ENCODE measurements at places on chromosomes 2 and 18. TPM values are rescaled to one million over a fixed set of nuclear protein-coding genes. Genes with fewer than 3 reads are reported as not detected.

GRCh38 chr18:49639643-49640391 lies 78.0 kb downstream of the LIPG start:
- no peaks in the 10 kb centered on the region for H3K27me3 ChIP-seq
- H3K4me1 ChIP-seq: no peaks in the 10 kb centered on the region
- DNase-seq: no peak
- H3K4me3 ChIP-seq: no peak overlapping the region

- H3K27me3 ChIP-seq: no peaks in the 10 kb centered on the region
- H3K36me3 ChIP-seq: no peaks in the 10 kb centered on the region
- no peak overlapping the region for H3K4me3 ChIP-seq
- no peaks in the 10 kb centered on the region for H3K4me1 ChIP-seq
- no peak overlapping the region for H3K27ac ChIP-seq
Observed at GRCh38 chr2:150732491-150732890, 245.0 kb upstream of the RND3 start.

CAVIN2 gene
- total RNA-seq: 185 TPM

DNA sequence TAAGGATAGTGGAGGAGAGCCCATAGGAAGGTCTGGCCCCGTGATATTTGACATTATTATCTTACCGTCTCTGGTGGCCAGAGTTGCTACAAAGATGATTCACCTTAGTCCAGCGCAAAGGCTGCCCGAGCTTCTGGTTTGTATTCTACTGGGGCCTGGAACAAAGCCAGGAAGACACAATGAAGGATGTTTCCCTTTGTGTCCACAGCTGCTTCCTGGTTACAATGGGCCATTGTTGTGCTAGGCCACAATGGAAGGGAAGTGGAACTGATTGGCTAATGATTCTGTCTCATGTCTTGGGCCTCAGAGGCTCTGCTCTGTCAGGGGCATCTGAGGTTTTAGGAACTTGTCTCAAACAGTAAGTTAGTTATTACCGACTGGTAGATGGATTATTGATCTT lies 132.2 kb downstream of the TDRD15 start:
- no peaks in the 10 kb centered on the region for H3K36me3 ChIP-seq
- H3K27me3 ChIP-seq: no peaks in the 10 kb centered on the region
- no peak overlapping the region for H3K27ac ChIP-seq
- no peaks in the 10 kb centered on the region for H3K4me1 ChIP-seq
- H3K4me3 ChIP-seq: no peak overlapping the region
- no peak for DNase-seq

DNA sequence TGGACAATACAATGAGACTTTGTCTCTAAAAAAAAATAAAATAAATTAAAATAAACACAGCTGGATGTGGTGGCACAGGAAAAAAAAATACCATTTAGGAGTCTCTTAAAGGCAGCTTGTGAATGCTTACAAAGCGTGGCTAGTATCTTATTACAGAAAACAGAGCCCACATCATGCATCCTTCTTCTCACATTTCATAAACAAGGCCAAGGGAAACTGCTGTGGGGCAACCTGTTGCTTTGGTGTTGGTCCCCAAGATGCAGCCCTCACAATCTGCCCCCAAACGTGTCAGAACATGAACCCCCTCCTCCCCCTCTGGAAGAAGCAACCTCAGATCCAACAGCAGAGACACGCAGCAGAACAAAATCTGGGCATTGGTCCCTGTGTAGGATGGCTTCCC lies 2.6 kb downstream of the SLC14A1 start:
- no peak overlapping the region for H3K27ac ChIP-seq
- no peak overlapping the region for H3K4me3 ChIP-seq
- no peak for DNase-seq
- no peaks in the 10 kb centered on the region for H3K4me1 ChIP-seq
- H3K36me3 ChIP-seq: no peaks in the 10 kb centered on the region

DYNAP gene
- not detected for total RNA-seq

DNA sequence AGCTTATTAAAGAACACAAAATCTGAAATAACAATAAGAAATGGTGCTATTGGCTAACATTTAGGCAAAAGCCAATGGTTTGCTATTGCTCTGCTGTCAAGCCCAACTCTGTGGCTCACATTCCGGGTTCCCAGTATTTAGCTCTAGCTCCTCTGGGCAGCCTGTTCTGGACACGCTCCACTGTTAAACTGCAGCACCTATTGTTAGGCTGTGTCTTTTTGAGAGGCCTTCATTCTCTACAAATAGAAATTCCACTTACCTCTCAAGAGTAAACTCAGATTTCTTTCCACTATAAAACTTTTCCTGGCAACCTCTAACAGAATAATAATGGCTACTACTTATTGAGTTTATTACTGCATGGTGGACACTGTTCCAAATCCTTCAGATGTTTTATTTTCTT lies 3.7 kb upstream of the KLHL14 start:
- H3K4me3 ChIP-seq: no peak overlapping the region
- no peaks in the 10 kb centered on the region for H3K36me3 ChIP-seq
- peaks cover 9% of the 10 kb centered on the region for H3K27me3 ChIP-seq

PLEK gene
- 32.9 TPM for total RNA-seq

GRCh38 chr18:52367953-52368742 lies 28.2 kb downstream of the DCC start:
- no peaks in the 10 kb centered on the region for H3K4me1 ChIP-seq
- H3K36me3 ChIP-seq: no peaks in the 10 kb centered on the region
- no peak overlapping the region for H3K27ac ChIP-seq
- no peak overlapping the region for H3K4me3 ChIP-seq
- no peak for DNase-seq
- H3K27me3 ChIP-seq: no peaks in the 10 kb centered on the region

DNA sequence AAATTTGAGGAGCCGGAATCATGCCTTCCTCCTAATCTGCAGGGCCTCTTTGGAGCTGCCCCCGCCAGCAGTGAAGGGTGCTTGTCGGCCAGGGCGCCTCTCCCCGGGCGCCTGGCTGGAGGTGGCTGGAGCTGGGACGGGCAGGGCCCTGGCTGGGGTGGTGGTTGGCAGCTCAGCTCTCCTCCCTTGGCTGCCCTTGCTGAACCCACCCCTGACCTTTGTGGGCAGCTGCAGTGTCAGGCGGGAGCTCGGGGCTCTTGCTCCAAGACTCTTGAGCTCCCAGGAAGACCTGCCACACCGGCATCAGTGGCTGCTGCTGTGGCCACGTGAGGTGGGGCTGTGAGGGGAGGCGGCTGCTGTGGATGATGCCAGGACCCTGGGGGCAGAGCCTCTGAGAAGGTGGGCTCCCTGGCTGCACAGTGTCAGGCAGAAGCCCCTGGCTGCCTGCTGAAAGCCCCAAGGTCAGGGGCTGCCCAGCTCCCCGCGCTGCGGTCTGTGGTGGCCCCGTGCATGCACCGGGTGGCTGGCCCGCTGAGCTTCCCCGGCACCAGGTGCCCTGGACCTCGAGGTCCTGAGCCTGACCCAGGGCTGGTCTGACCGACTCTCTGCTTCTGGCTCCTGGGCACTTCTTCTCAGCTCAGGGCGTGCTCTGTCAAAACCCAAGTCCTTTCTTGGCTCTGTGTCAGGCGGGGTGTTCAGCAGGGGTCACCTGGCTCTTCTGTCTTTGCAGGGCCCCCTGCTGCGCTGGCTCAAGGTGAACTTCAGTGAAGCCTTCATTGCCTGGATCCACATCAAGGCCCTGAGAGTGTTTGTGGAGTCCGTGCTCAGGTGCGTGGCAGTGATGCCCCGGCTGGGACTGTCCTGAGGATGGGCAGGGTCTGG lies 34.5 kb downstream of the PDIA6 start:
- no peaks in the 10 kb centered on the region for H3K27me3 ChIP-seq
- H3K36me3 ChIP-seq: peaks cover 51% of the 10 kb centered on the region
- DNase-seq: no peak
- no peak overlapping the region for H3K4me3 ChIP-seq

DNA sequence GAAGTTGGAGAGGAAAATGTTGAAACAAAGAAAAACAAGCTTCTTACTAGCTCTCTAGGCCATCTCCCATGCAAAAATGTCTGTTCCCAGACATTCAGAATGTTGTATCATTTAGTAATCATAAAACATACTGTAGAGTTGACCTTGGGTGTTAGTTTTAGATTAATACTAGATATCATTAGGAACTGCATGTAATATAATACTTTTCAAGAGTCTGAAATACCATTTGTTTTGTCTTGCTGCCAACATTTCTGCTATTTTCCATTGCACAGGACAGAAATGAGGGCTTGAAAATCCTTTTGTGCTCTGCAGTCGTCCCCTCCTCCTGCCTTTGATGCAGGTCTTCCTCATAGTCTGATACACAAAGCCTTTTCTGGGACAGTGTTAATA lies 89.5 kb upstream of the RBMS1 start:
- DNase-seq: no peak
- no peak overlapping the region for H3K4me3 ChIP-seq
- no peaks in the 10 kb centered on the region for H3K27me3 ChIP-seq
- peaks cover 26% of the 10 kb centered on the region for H3K4me1 ChIP-seq
- H3K36me3 ChIP-seq: no peaks in the 10 kb centered on the region

DNA sequence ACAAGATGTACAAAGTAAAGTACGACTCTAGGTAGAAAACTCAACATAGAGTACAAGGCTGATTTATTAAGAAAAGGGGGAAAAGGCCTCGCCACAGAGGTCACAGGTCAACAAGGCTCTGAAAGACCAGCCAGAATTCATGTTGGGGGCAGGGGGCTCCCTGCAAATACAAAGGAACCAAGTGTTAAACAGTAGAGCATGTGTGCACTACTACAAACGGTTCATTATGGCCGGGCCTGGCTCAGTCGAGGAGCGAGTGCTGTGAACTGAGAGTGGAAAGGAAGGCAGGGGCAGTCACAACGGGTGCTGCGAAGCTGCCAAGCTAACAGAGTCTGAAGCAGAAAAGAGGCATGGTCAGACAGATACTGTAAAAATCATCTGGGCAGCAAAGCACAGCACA lies 77.1 kb downstream of the MBOAT2 start:
- H3K27me3 ChIP-seq: no peaks in the 10 kb centered on the region
- H3K36me3 ChIP-seq: no peaks in the 10 kb centered on the region
- no peak overlapping the region for H3K4me3 ChIP-seq
- no peaks in the 10 kb centered on the region for H3K4me1 ChIP-seq
- DNase-seq: no peak

- no peak for DNase-seq
- H3K36me3 ChIP-seq: no peaks in the 10 kb centered on the region
- H3K4me3 ChIP-seq: no peak overlapping the region
- no peak overlapping the region for H3K27ac ChIP-seq
Observed at GRCh38 chr2:174063492-174064092, 98.4 kb upstream of the SP3 start.

DNA sequence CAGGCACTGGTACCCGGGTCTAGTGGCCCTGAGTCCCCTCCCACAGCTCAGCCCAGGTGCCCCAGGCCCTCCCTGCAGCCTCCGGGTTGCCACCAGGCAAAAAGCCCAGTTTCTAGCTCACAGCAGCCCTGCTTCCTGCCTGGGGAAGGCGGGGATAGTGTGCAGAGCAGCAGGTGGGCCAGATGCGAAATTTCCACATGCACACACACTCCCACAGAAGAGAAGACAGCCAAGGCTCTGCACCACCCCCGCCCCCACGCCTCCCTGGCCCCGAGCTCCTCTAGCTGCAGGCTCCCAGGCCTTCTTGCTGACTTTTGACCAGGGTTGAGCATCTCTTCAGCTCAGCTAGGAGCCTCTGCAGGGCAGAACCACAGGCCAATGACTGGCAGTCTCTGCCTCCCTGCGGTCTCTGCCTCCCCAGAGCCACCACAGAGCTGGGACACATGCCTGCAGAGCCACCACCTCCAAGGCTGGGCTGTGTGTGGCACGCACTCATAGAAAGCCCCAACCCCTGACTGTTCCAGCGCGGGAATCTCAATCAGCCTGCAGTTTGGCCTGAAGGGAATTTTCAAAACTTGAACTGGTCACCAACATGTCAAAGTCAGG lies 7.2 kb downstream of the SLC66A2 start:
- H3K36me3 ChIP-seq: peaks cover 29% of the 10 kb centered on the region
- no peak overlapping the region for H3K4me3 ChIP-seq
- no peak for DNase-seq
- H3K27ac ChIP-seq: no peak overlapping the region
- no peaks in the 10 kb centered on the region for H3K27me3 ChIP-seq

DNA sequence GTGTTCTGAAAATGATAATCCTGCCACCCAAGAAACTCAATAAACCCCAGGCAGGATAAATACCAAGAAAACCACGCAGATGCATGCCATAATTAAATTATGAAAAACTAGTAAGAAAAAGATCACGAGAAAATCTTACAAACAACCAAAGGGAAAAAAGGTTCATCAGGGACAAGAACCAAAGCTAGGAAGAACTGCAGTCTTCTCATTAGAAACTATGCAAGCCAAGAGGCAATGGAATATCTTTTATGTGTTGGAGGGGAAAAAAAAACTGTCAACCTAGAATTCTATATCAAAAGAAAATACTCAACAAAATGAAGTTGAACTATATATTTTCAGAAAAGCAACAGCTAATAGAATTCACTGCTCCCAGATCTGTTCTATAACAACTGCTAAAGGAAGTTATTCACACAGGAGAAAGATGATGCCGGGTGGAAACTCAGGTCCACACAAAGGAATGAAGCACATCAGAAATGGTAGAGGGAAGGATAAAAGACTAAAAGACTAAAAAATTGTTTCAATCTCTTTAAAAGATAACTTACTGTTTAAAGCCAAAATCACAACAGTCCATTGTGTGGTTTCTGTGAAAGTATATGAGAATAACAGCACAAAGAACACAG lies 55.0 kb downstream of the NDUFA10 start:
- no peak overlapping the region for H3K27ac ChIP-seq
- no peak for DNase-seq

GRCh38 chr2:85415980-85416650 lies 2.4 kb upstream of the SH2D6 start:
- peaks cover 31% of the 10 kb centered on the region for H3K4me1 ChIP-seq
- H3K36me3 ChIP-seq: no peaks in the 10 kb centered on the region
- no peak overlapping the region for H3K27ac ChIP-seq
- H3K27me3 ChIP-seq: no peaks in the 10 kb centered on the region
- no peak for DNase-seq
